ENCODE measurements at places on chromosomes 16 and 17. TPM values are rescaled to one million over a fixed set of nuclear protein-coding genes. Genes with fewer than 3 reads are reported as not detected.
A peak's percentile ranks its signal among the peaks of the same experiment; 100 is the strongest.

GRCh38 chr16:84603940-84604339 is 13.9 kb downstream of the COTL1 start:
- peaks cover 53% of the 10 kb centered on the region for H3K4me1 ChIP-seq
- no peak for DNase-seq
- H3K27me3 ChIP-seq = no peaks in the 10 kb centered on the region
- no peak overlapping the region for H3K27ac ChIP-seq
- H3K36me3 ChIP-seq = peaks cover 9% of the 10 kb centered on the region
- H3K4me3 ChIP-seq = no peak overlapping the region

GRCh38 chr17:8173056-8173870 is 2.9 kb downstream of the TMEM107 start:
- no peaks in the 10 kb centered on the region for H3K36me3 ChIP-seq
- peak overlapping the region; percentile 99 for H3K27ac ChIP-seq
- DNase-seq = peak; percentile 99
- H3K4me1 ChIP-seq = peaks cover 26% of the 10 kb centered on the region
- peak overlapping the region; percentile 52 for H3K4me3 ChIP-seq

DNA sequence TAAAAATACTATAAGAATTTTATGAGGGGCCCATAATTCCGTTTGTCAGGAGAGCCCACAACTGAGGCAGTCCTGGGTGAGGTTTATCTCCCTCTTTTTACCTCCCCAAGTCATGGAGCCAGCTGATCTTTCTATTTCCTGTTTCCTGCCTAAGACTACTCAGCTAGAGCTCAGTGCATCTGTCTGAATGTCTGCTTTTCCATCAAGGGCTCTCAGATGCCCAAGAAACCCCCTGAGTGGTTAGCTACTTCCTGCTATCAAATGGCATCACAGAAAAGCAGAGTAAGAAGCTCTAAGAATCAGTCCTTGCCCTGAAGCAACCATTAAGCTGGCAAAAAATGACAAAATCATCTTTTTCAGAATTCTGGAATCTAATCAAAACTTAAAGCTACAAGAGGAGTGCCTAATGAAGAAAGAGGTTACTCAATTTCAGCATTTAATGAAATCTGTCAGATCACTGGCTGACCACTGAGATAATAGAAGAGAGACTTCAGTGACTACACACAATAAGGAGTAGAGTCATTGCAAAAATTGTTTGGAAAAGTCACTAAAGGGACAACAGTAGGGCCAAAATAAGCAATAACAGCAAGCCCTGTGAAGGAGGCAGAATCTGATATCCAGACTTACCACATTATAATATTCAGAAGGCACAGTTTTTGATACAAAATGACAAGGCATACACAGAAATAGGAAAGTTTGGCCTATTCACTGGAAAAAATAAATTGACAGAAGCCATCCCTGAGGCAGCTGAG is 150.1 kb downstream of the CYB561 start:
- DNase-seq = no peak
- H3K36me3 ChIP-seq = peaks cover 10% of the 10 kb centered on the region
- H3K4me1 ChIP-seq = peaks cover 29% of the 10 kb centered on the region
- no peaks in the 10 kb centered on the region for H3K27me3 ChIP-seq
- no peak overlapping the region for H3K4me3 ChIP-seq
- no peak overlapping the region for H3K27ac ChIP-seq

- no peaks in the 10 kb centered on the region for H3K36me3 ChIP-seq
- no peak overlapping the region for H3K4me3 ChIP-seq
- peaks cover 23% of the 10 kb centered on the region for H3K4me1 ChIP-seq
- DNase-seq = no peak
- no peak overlapping the region for H3K27ac ChIP-seq
Observed at GRCh38 chr17:42559075-42559474, 2.9 kb upstream of the COASY start.

DNA sequence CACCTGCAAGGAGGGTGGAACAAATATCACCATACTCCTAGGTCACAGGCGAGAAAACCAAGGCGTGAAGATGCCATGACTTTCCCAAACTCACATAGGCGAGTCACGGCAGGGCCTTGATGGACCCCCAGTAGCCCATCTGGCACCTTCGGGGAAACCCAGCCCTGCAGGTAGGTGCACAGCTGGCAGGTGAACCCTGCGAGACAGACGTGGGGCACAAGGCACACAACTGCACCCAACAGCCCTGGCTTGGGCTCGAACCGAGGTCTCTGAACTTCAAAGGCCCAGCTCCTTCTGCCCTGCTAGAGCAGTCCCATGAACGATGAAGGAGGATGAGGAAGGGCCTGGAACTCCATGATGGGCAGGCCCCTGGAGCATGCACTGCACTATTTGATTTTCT is 77.6 kb upstream of the DNAJA2 start:
- no peak overlapping the region for H3K27ac ChIP-seq
- H3K4me3 ChIP-seq = no peak overlapping the region
- H3K36me3 ChIP-seq = no peaks in the 10 kb centered on the region

DNA sequence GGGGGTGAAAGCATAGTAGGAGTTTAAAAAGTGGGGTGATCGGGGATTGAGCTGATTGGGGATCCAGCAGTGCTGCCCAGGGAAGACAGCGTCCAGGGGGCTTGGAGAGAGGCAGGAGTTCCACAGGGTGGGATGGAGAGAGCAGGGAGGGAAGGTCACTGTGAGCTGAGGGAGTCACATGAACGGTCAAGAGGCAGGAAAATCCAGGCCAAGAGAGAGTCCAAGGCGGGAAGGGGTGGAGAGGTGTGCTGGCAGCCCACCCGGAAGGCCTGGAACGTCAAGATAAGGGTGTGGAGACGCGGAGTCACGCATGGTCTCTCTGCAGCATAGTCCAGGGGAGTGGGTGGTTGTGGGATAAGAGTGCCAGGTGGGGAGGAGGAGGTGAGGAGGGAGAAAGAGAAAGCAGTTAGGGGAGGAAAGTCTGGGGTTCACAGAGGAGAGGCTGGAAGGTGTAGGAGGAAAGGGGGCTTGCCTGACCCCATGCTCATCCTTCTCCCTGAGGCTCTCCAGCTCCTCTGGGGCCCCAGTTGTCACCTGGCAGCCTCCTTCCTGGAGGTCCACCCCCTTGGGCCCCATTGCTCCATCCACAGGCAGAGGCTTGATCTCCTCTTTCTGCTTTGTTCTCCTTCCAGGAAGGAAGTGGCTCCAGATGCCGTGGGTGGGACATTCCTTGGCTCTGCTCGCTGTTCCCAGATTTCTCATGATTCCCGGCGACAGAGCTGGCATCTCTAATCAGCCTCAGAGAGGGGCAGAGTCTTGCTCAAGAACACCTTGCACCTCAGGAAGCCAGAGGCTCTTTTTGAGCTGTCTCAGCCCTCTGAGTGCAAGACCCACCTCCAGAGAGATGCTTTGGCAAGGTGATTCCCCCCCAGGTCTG is 28.7 kb downstream of the CCR7 start:
- no peaks in the 10 kb centered on the region for H3K36me3 ChIP-seq
- no peak for DNase-seq
- no peaks in the 10 kb centered on the region for H3K27me3 ChIP-seq
- no peak overlapping the region for H3K4me3 ChIP-seq
- no peak overlapping the region for H3K27ac ChIP-seq

DNA sequence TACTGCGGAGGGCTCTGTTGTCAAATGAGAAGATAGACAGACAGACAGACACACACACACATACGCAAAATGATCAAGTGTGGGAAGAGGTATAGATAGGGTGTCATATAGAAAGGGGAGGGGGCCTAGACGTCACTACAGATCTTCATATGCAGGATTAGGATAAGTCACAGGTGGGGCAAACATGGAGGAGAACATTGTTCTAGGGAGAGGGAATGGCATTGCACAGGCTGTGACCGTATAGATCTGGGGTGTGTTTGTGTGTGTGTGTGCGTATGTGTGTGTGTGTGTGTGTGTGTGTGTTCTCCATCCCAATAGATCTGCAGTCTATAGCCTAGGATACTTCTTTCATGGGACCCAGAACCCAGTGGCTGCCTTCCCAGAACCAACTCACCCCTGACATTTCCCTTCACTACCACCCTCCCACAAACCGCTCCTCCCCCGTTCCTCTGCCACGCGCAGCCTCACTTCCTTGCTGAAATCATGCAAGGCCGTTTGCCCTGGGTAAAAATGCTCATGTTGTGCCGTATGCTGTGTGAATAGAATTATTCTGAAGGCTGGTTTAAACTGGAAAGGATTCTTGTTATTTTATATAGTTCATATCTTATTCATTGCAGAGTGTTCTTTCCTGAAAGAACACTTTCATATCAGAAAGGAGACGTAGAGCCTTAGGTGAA is 50.5 kb upstream of the CCL1 start:
- H3K4me1 ChIP-seq = no peaks in the 10 kb centered on the region
- peaks cover 2% of the 10 kb centered on the region for H3K27me3 ChIP-seq
- no peak overlapping the region for H3K4me3 ChIP-seq
- no peak for DNase-seq
- H3K27ac ChIP-seq = no peak overlapping the region

- no peaks in the 10 kb centered on the region for H3K36me3 ChIP-seq
- H3K4me1 ChIP-seq = peaks cover 35% of the 10 kb centered on the region
- no peaks in the 10 kb centered on the region for H3K27me3 ChIP-seq
- DNase-seq = no peak
Observed at GRCh38 chr16:70711211-70712031, 25.6 kb upstream of the MTSS2 start.

Gene FGF11
- total RNA-seq = 30.7 TPM

Gene ATP2C2
- total RNA-seq = 0.29 TPM

Gene TIMP2
- 187 TPM for total RNA-seq

Gene HSPB9
- total RNA-seq = not detected

Gene TMEM235
- not detected for total RNA-seq

Gene TP53I13
- 31.7 TPM for total RNA-seq

Gene SULT1A2
- total RNA-seq = not detected

Gene ALKBH5
- 92.6 TPM for total RNA-seq
